ENCODE measurements at places on chromosomes 6 and 20.

DNA sequence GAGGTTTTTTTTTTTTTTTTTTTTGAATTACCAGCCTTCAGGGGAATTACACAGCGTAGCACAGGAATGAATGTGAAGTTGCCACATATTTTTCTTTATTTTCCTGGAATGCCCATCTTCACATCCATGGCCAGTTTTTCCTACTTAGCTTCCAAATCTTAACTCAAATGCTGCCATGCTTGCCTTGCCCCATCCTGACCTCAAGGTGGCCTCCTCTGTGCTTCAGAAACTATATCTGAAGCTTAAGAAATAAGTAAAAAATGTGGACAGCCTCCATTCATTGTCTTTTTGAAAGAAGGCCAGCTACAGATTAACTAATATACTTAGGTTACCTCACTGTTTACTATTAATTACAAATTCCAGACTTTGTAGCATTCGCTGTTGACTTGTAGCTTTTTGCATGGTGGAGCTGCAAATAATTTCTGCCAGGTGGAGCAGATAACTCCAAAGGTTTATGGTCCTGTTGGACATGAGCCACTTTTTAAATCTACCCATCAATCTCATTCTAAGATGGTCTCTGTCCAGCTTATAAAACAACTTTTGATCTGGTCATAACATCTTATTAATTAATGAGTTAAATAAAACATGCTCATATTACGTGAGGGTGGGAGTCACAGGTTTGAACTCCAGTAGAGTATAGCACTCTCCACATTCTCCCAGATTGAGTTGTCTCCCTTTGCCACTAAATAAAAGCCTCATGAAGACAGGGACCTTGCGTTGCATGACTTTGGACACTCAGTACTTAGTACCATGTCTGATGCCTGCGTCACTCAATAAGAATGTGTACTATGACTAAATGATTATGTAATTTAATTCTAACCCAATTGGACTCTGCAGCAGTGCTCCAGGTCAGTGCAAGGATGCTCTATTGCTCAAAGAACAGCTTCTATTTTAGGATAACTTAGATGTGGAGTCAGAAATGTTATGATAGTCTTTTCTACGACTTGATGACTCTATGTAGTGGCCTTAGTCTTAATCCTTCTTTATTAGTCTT, 678.6 kb upstream of the CITED2 start:
- peak; percentile 41 for DNase-seq

- DNase-seq = no peak
These were observed 14.6 kb downstream of the RPS6KA2 start for GRCh38 chr6:166612471-166612881.

DNA sequence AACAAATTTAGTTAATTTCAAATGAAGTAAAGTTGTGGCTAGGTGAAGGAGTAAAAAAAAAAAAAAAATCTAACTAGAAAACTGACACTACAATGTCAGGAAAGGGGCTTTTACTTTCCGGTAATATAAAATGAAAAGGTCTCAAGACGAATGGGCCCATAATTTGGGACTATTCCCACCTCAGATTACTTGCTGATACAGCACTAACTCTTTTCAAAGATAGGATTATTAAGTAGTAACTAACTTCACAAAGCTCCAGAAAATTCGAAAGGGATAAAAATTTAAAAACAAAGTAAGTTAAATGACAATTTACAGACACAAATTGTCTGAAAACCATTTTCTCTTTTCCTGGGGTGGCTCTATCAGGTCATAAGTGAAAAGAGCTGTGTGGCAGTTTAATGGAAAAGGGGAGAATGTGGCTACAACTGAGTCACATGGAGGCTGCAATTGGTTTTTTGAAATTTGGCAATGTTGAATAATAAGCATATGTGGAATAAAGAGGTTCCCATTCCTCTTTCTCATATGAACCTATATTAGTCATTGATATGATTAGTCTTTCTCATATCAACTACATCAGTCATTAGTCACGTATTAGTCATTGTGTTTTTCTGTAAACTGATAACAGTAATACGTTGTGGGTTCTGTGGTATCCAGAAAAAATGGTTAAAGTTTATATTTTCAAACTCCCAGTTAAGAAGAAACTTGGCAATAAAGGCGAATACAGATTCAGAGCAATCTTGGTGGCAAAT, 78.0 kb downstream of the RWDD2A start:
- DNase-seq = no peak

GRCh38 chr6:154886016-154886415, 109.1 kb upstream of the TIAM2 start:
- DNase-seq = no peak

DNA sequence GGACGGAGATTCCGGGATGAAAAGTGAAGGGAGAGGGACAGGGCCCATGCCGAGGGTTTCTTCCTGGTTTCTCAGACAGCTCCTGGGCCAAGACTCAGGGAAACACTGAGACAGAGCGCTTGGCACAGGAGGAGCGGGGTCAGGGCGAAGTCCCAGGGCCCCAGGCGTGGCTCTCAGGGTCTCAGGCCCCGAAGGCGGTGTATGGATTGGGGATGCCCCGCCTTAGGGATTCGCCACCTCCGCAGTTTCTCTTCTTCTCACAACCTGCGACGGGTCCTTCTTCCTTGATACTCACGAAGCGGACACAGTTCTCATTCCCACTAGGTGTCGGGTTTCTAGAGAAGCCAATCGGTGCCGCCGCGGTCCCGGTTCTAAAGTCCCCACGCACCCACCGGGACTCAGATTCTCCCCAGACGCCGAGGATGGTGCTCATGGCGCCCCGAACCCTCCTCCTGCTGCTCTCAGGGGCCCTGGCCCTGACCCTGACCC, 55.0 kb upstream of the HLA-A start:
- DNase-seq = peak; percentile 34

DNA sequence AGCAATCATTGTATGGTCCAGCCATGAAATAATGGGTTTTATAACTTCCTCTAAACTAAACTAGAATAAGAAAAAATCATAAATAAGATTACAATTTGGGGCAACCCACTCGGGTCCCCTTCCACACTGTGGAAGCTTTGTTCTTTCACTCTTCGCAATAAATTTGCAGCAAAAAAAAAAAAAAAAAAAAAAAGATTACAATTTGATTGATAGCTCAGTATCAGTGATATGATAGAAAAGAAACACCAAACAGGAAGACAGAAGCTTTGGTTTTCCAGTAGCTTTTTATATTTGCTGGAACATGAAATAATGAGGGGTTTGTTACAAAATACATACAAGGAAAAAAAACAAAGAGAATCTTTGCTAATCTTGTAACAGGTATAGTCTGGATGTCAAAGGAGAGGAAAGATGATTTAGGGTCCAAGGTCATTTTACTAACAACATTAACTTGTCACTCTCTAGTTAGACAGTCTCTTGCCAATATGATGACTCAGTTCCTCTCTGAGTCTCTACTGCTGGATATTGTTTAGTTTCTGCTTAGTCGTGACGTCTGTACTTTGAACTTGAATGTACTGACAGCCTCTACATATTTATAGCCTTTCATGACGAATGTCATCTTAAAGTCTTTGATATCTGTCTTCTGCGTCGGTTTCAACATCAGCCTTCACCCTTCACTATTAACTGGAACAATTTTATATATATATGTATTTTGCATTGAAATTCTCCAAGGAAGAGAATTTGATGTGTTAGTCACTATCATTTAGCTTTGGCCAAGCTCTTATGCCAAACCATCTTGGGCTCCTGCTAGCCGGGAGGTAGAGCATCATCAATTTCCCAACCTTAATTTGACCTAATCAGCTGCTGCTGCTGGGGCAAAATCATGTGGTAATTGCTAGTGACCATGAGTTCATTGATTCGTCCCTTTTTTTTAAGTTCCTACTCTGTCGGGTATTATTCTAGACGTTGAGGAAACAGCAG, 213.1 kb upstream of the STXBP5 start:
- no peak for DNase-seq

- DNase-seq = no peak
These were observed 241.4 kb downstream of the SLC24A3 start for GRCh38 chr20:19453862-19454261.

DNA sequence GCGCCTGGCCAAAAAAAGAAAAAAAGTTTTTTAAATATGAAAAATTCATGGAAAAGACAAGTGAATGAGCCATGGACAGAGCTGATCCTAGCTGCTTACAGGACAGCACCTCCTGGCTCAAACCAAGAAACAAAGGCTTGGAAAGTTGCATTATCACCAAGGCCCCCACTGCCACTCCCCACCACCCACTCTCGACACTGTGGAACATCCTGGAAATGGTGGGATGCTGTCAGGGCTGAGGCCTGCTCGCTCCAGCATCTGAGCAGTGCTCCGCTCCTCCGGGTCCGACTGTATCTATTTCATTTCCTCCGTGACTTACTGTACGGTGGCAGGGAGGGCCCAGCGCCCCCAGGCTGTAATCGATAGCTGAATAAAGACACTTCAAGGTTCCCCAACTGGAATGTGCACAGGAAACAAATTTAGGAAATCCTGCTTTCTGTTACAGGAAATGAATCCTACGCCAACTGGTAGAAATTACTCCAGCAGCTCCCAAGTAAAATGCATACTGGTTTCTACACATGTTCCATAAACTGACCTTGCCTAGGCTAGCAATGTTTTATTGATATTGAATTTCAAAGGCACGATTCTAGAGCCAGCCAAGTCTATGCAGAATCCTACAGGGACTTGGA, 109.5 kb upstream of the NFATC2 start:
- no peak for DNase-seq

GRCh38 chr20:8074931-8075330, 55.4 kb upstream of the TMX4 start:
- no peak for DNase-seq

DNA sequence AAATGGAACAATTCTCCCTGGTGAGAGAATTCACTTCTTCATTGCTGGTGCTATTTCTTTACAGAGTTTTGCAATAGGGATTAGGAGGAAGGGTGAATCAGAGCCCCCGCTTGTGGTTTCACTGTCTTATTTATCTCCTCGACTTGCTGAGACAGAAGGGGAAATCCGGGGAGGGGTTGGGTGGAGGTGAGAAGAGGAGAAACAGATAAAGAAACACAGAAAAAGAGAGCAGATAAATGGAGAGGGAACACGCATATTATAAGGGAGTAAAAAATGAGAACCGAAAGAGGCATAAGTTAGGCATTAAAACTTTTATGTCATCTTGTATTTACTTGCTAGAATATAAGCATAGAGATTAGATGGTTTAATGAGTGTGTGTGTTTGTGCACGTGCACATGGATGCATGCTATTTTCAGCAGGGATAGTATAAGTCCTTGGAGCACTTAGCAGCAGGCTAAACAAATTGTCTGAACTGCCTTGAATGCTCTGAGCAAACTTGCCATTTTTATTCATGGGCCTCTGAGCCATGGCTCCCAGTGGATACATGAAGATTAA, 105.0 kb downstream of the OLIG3 start:
- DNase-seq = no peak

DNA sequence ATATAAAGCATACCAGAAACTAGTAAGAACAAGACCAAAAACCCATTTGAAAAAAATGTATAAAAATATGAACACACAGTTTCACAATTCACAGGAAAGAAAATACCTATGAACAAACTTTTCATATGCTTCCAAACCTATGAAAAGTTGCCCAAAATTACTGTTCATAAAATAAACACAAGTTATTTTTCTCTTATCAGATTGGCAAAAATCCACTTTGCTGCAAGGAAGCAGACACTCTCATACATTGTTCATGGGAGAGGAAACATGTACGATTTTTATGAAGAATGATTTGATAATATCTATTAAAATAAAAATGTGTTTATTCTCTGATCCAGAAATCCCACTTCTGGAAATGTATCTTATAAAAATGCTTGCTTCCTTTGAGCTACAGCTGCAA, 40.0 kb upstream of the OCSTAMP start:
- no peak for DNase-seq

DNA sequence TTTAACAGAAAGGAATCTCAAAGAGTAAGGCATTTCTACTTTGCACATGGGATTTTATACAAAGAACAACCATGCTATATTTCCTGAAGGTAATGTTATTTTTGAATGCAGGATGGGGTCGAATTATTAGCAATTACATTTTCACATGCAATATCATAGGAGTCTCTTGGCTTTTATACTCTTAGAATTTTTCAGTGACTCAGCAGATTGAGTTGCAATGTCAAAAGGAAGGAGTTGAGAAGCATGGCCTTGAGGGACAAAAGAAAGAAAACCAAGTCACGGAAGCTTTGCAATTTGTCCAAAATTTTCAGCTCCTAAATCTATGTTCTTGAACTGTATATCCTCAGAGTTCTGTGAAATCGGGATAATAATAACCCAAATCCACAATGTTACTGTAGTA, 181.1 kb downstream of the GRM1 start:
- no peak for DNase-seq

GRCh38 chr20:39523405-39523804, 561.3 kb downstream of the DHX35 start:
- no peak for DNase-seq

GRCh38 chr6:29112135-29112534, 4.3 kb downstream of the OR2J3 start:
- DNase-seq = no peak

GRCh38 chr20:42775037-42775436, 414.7 kb downstream of the PTPRT start:
- no peak for DNase-seq

- DNase-seq = no peak
These were observed 10.6 kb upstream of the TGM3 start for GRCh38 chr20:2285193-2285592.

DNA sequence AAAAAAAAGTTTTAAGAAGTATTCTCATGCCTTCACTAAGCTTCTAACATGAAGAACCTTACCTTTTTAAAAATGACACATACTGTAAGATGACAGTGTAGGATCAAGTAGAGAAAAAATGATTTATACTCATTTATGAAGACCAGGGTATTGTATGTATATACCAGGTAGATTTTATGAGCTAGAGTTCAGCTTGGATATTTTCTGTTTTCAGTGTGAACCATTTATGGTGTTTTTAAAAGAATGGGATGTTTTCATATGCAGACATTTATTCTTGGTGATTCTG, 24.4 kb downstream of the DUSP22 start:
- no peak for DNase-seq

DNA sequence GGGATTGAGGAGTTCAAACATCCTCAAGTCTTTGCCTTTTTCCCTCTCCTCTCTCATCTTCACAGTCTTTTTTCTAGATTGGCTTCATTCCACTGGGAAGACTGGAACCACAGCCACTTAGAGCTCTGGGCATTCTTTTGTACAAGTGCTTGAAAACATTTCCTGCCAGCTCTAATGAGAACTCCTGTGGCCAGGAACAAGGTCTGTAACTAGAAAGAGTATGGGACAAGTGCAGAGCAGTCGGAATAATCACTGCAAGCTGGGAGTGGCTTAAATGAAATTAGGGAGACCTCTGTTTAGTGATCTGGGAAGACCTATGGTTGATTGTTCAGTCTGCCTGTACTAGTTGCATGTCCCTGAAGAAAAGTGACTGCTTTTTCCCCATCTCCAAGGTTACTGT, 41.0 kb upstream of the SMIM8 start:
- peak; percentile 4 for DNase-seq

DNA sequence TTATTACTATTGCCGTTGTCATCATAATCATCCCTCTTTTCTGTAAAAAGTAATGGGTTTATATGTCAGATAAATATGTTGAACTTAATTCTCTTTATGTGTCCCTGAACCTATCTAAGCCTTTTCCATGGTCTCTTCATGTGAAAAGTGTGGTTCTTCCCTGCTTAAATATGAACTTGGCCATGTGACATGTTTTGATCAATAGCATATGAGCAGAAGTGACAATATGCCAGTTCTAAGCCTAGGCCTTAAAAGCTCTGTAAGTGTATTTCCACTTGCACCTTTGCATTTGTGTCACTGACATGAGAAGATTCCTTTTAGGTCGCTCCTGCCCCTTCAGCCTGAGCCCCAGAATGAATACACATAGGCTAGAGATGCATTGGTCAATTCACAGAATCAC, 188.4 kb upstream of the CCN2 start:
- DNase-seq = no peak

- DNase-seq = peak; percentile 71
These were observed 2.4 kb downstream of the TCF21 start for GRCh38 chr6:133891149-133891926.

- no peak for DNase-seq
These were observed 124.9 kb upstream of the MAFB start for GRCh38 chr20:40813708-40814630.
